Tongue (tissue), 3 donors: ENCODE measurements at places on chromosomes 12 and 14.

DNA sequence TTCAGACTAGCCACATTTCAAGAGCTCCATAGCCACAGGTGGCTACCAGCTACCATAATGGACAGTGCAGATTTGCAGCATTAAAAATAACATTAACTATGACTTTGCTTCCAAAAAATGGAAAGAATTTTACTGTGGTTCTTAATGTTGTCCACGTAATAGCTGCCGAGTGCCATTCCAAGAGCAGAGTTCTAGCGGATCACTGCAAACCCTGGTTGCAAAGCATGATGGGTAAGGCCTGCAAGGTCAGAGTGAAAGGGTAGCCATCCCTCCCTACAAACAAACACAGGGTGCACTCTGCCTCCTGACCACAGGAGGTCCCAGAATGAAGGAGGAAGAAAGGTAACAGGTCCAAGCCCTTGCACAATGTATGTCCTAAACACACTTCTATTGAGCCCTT, 157.6 kb downstream of the DPF3 start:
- DNase-seq, result no peak

DNA sequence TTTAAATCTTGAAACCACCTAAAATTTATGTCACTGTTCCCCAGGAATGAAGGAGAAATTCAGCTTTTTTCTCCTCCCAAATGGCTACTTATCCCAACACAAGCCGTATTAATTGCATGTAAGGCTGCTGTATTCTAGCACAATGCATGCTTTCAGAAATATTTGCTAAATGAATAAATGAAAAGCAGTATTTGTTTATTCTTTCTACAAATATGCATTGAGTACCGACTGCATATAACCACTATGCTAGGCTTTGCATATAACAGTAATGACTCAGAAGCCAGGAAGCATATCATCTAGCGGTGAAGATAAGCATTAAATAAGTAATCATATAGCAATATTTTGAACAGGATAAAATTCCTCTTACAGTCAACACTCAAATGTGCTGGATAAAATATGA, 5.7 kb upstream of the LRR1 start:
- DNase-seq, result no peak

DNA sequence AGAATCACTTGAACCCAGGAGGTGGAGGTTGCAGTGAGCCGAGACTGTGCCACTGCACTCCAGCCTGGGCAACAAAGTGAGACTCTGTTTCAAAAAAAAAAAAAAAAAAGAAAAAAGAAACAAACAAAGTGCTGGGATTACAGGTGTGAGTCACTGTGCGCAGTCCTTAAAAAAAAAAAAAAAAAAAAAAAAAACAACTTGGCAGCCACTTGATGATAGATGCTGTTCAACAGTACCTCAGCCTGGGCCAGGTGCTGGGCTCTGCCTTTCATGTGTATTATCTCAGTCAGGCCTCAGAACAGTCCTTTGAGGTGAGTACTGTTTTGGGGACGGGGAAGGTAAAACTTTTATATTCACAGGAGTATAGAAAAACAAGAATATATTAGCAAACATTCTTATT, 9.6 kb downstream of the ACADS start:
- no peak for DNase-seq

DNA sequence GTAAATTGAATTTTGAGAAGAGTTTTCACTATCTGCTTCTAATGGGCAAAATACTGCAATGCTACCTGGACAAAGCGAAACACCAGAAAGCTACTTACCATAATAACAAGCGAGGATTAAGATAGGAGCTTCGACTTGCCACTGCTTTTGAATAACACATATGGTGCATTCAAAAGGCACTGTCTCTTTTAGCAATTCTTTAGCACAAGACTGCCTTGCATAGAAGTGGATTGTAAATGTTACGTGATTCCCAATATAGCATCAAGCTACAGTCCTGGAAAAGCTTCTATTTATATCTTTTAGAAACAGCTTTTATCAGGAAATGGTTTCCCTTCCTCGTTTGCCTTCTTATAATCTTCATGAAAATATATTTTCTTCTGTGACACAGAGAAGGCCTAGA, 258.7 kb upstream of the PDE3A start:
- DNase-seq, result no peak

DNA sequence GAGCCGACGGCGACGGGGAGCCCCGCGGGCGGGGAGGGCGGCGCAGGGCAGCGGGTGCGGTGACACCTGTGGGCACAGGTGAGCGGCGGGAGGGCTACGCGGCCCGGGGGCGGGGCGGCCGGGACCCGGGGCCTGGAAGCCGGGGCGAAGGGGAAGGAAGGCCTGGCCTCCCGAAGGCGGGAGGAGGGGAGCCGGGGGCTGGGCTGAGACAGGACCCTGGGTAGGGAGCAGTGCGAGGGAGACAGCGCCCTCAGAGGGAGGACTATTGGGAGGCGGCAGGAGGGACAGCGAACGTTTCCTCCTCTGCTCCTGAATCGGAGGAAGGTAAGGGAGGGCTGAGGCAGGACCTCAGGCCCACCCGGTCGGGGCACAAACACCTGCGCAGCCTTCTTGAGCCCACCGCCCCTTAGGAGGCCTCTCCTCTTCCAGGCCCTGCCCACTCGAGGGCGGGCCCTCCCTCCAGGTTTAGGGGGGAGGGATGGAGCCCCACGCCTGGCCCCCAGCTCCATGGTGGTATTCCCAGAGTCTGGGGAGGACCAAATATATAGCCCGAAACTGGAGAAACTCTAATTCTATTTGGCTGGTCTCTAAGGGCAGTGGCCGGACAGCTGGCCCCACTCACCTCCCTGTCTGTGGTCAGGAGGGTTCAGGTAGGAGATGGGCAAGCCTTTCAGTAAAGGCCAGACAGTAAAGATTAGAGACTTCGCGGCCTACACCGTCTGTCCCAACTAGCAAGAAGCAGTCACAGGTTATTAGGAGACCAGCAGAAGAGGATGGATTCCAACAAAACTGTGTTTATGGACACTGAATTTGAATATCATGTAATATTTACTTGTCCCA, 509 bp downstream of the PLEKHG6 start:
- DNase-seq, result no peak

DNA sequence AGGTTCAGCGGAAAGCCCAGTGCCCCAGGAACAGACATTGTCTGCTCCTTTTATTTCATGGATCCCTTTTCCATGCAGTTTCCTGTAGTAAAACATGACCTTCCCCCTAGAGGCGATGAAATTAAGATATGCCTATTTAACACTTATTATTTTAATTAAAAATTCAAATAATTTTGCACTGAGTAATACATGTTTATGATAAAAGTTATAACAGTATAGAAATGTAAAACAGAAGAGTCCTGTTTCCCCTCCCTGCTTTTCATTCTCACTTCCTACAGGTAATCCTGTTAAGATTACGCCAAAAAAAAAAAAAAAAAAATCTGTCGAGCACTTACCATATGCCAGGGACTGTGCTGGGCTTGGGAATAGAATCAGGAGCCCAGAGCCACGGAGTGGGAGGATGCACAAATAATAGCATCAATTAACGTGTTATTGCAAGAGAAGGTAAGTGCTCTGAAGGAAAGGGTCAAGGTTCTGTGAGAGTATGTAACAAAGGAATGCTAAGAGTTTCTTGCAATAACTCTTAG, 830 bp upstream of the LPCAT3 start:
- DNase-seq, result peak; percentile 28

- no peak for DNase-seq
Measured at GRCh38 chr12:119885549-119885948, 8.4 kb upstream of the CIT start.

DNA sequence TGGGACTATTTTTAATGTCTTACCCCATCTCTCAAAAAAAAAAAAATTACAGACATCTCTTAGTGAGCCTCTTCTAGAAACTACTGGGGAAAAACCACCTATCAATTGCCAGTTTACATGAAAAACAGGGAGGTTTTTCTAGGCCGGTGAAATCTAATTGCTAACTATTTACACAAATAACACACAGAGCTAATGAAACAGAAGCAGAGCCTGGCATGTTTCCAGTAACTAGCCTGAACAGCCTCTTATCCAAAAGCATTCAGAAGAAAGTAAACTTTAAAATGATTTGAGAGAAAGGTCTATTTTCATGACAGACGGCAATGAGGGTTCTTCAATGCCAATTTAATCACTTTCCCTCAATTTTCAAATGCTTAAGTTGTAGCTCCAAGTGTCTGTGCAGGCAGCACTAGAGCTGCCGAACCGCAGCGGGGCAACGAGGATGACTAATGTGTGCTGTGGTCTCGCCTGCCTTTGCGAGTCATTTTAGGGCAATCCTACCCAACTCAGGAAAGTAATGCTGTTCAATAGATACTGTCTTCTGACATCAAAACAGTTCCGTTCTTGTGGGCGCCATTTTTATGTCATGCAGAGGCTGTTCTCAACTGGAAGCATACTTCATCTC, 84.6 kb downstream of the SETD3 start:
- peak; percentile 20 for DNase-seq

- DNase-seq, result no peak
Measured at GRCh38 chr14:36301159-36301558, 19.3 kb downstream of the MBIP start.

DNA sequence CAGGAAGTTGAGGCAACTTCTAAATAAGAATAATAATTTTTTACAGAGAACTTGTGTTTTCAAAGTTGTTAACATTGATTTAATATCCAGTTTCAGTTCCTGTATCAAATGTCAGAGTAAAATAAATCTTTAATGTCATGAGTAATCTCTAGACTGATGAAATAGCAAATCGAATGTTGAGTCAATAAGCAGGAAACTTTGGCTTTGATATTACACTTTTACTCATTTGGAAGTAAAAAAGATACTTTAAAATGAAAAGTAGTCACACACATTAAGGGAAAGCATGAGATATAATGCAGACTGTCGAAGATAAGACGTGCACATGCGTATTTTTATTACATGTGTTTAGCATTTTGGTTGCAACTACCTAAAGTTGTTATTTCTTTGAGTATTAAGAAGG, 78.2 kb upstream of the PTGDR start:
- DNase-seq, result no peak

- no peak for DNase-seq
Measured at GRCh38 chr12:75162845-75163244, 46.8 kb downstream of the KCNC2 start.

DNA sequence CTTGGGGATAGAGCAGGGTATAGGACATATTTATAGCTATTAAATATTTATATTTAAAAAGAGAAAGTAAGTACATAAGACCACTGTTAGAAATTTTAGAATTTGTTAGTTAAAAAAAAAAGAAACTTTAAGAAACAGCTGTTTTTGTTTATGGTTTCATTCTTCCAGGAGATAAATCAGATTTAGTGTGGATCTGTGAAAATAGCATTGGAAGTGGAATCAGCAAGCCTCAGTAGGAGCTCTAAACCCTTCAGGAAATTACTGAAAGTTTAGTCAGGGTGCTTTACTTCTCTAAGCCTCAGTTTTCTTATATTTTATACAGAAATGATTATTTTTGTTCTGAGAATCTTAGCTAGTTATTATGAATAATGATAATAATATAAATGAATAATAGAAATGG, 316.0 kb upstream of the NOVA1 start:
- DNase-seq, result no peak

- peak; percentile 34 for DNase-seq
Measured at GRCh38 chr14:35821564-35822411, 4.3 kb upstream of the BRMS1L start.

- no peak for DNase-seq
Measured at GRCh38 chr12:81043979-81044740, 33.7 kb upstream of the ACSS3 start.

DNA sequence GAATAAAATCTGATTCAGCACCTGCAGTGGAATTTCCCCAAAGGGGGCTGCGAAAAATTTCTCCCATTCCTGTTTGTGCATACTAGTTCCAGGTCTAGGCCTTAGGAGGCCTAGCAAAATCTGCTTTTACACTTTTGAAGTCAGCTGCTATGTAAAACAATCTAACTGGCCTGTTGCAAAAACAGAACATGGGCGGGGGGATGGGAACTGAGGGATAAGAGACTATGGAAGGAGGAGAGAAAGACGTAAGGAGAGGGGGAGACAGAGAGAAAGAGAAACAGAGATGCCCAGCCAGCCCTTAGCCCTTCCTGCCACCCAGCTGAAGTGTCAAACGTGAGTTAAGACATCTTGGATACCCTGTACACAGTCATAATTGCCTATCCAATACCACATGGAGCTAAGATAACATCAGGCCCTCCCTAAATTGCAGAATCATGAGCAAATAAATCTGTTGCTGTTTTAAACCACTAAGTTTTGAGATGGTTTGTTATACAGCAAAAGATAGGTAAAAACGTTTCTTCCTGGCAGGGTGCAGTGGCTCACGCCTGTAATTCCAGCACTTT, 45.6 kb downstream of the SPTLC2 start:
- no peak for DNase-seq

DNA sequence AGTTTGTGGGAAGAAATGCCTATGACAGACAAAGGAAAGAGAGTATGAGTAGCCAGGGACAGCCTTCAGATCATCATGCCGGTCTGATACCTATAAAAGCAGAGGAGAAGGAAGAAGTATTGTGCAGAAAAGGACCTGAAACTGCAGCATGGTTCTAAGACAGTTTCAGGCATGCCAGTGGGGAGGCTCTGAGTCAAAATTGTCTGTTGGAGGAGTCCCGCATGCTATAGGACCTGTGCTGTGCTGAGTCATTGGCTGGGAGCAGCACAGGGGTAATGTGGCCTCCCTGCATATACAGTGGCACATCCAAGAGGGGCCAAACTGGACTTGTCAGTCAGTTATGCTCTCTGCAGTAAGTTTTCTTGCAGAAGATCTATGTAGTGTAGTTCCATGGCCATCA, 40.7 kb downstream of the NEUROD4 start:
- no peak for DNase-seq

GRCh38 chr14:105863296-105864108, 337.1 kb downstream of the TMEM121 start:
- DNase-seq, result no peak

GRCh38 chr12:52197371-52198231, 5.8 kb upstream of the KRT80 start:
- no peak for DNase-seq
